CD4-positive, alpha-beta T cell treated with Interleukin-6 at 100 ng/mL for 8 hours (primary cell): ENCODE measurements at places on chromosomes 7 and 10.
A peak's percentile ranks its signal among the peaks of the same experiment; 100 is the strongest.

DNA sequence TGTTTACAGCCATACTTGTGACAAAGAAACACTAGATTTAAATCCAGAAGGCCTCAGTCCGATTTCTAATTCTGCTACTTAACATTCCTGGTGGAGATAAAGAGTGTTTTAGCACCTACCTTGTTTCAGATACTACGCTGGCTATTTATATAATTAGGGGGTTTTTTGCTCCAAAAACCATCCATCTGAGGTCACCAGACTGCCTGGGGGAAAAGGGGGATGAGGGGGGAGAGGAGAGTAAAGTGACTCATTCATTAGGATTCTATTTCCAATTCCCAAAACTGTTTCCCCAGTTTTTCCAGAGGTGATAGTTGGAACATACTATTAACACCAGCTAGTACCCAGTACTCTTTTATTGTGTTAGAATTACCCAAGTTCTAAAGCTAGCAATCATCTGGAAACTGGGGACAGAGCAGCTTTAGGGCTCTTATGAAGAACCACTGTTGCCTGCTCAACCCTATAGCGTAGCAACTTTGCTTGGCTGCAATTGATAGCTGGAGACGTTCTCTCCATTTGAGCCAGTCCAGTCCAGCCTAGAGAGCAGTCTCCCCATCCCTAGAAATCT lies 6.6 kb downstream of the GCC1 start:
- no peak for DNase-seq

DNA sequence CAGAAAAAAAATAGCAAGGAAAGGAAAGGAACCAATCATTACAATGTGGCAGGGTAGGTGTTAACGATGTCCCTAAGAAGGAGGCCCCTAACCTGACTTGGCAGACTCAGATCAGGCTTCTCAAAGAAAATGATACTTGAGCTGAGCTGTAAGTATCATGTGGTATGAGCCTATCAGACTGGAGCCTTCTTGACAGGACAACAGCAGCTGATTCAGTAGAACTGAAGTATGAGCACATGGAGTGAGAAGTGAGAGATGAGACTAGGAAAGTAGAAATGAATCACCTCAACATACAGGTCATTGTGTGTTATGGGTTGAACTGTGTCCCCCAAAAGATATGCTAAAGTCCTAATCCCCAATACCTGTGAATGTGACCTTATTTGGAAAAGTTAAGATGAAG lies 66.3 kb downstream of the MTERF1 start:
- DNase-seq = no peak

- DNase-seq = no peak
Observed at GRCh38 chr7:131052285-131052904, 275.3 kb upstream of the MKLN1 start.

- DNase-seq = no peak
Observed at GRCh38 chr7:71795410-71795809, 616.7 kb downstream of the CALN1 start.

GRCh38 chr10:84348447-84348846 lies 20.1 kb downstream of the CCSER2 start:
- no peak for DNase-seq

GRCh38 chr10:114810926-114811325 lies 10.7 kb upstream of the FHIP2A start:
- no peak for DNase-seq

DNA sequence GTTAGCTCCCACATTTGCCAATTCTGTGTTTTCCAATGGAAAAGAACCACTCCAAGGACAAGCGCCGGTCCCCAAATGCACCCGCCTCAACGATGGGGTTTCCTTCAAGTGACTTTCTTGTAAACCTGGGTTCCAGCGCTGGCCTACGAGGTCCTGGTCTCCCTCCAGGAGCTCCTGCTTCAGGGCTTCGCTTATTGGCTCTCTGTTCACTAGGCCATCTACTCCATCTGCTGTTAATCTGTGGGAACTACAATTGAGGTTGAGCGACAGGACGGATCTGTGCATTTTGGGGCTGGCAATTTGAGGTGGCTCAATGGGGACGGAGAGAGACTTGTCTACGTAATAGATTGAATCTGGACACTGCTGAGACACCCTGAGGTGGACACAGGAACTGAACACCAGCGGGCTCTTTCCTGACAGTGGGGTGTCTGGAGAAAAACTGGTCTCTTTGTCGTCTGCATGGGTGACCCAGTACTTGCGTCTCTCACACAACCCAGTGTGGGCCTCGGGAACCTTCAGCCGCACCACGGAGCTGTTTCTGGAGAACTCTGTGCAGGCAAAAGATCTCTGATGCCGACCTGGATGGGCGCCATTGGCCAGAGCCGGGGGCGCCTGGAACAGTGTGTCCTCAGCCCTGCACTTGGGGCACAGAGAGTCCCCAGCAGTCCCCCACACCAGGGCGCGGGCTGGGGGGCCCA lies 115.9 kb upstream of the ADAM12 start:
- DNase-seq = no peak

- DNase-seq = no peak
Observed at GRCh38 chr10:33600381-33600780, 265.9 kb upstream of the NRP1 start.

GRCh38 chr10:14385596-14386593 lies 55.2 kb upstream of the FRMD4A start:
- DNase-seq = no peak

- DNase-seq = no peak
Observed at GRCh38 chr7:28732071-28732869, 225.9 kb downstream of the TRIL start.

GRCh38 chr10:59706851-59707797 lies 2.5 kb downstream of the SLC16A9 start:
- DNase-seq = no peak

GRCh38 chr7:128003167-128003566 lies 28.1 kb downstream of the LRRC4 start:
- no peak for DNase-seq

- no peak for DNase-seq
Observed at GRCh38 chr10:71893920-71894319, 42.9 kb upstream of the PSAP start.

- DNase-seq = no peak
Observed at GRCh38 chr7:151389768-151390597, 19.9 kb downstream of the WDR86 start.

GRCh38 chr10:12333380-12334185 lies 15.8 kb upstream of the CAMK1D start:
- DNase-seq = no peak

DNA sequence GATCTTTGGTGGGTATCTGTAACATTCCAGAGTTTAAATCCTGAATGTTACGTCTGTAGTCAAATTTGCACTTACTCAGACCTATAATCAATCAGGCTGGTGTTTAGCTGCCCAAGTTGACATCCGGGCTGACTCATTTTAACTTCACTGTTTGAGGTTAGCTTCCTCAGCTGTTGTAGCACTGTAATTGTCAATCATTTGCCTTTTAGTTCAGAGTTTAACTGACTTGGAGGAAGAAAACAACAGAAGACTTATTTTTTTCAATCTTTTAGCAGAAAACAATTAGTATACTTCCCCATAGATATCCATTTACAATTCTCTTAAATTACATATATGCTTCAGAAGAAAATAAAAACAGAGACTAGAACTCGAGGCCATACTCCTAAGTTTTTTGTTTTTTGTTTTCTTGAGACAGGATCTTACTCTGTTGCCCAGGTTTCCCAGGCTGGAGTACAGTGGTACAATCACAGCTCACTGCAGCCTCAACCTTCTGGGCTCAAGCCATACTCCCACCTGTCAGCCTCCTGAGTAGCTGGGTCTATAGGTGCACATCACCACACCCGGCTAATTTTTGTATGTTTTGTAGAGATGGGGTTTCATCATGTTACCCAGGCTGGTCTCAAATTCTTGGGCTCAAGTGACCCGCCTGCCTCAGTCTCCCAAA lies 38.5 kb upstream of the LRRC17 start:
- DNase-seq = no peak

DNA sequence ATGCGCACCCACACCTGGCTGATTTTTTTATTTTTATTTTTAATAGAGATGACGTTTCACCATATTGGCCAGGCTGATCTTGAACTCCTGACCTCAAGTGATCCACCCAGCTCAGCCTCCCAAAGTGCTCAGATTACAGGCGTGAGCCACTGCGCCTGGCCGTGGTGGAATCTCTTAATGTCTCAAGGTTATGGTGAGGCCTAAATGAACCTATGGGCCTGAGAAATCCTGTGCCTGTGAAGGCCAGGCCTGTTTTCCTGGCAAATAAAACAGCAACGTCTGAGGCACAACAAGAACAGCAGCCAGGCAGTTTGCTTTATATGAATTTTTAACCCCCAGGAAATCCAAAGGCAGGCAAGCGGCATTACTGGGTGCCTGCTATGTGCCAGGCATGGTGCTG lies 297.5 kb upstream of the ZMIZ1 start:
- DNase-seq = no peak

- peak; percentile 19 for DNase-seq
Observed at GRCh38 chr10:96720422-96721206, at the start of gene PIK3AP1. PIK3AP1 (minus strand) TSS chr10:96720514; CDS start chr10:96720394, 120 bp downstream.

DNA sequence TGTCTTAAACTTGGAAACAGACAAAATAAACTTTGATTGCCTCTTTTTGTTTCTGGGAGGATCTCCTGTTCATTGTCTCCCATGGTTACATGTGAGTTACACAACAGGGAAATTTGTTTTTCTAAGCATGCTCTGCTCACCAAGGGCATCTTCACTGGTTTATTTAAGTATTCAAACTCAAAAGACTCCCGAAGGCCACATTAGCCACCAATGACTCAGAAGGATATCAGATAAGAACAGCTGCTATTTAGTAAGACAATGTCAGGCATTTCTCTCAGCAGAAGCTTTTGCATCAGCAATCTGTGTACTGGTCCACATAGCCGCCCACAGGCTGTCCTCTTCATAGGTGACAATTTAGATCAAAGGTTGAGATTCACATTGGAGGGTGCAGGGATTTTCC lies 19.3 kb downstream of the OR6B1 start:
- DNase-seq = no peak

- no peak for DNase-seq
Observed at GRCh38 chr10:115827231-115828009, 445.6 kb downstream of the GFRA1 start.
